ENCODE measurements at places on chromosomes 1 and 21. TPM values are rescaled to one million over a fixed set of nuclear protein-coding genes. Genes with fewer than 3 reads are reported as not detected.

GRCh38 chr1:235649368-235650163 lies at the start of gene GNG4:
Gene GNG4, minus strand, starts transcription at chr1:235649784. Its CDS starts 65,946 bp downstream, at chr1:235583838.
- peak; percentile 12 for DNase-seq

Gene C1orf105
- polyA plus RNA-seq = not detected

DNA sequence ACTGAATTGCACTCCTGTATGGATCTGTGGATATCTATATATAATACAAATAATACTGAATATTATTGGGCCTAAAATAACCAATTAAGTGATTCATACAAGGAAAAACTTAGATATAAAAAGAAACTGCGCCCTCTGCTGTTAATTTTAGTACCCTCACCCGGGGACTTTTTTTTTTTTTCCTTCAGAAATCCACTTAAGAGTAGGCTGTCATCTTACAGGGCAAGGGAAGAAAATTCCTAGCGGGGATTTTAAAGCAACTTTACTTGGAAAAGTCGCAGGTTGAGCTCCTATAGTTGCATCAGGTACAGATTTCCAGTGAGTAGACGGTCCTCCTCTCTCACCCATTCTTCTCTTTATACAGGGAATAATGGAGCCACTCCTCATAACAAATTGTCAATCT lies 1.3 kb downstream of the NTNG1 start:
- DNase-seq = peak; percentile 28

DNA sequence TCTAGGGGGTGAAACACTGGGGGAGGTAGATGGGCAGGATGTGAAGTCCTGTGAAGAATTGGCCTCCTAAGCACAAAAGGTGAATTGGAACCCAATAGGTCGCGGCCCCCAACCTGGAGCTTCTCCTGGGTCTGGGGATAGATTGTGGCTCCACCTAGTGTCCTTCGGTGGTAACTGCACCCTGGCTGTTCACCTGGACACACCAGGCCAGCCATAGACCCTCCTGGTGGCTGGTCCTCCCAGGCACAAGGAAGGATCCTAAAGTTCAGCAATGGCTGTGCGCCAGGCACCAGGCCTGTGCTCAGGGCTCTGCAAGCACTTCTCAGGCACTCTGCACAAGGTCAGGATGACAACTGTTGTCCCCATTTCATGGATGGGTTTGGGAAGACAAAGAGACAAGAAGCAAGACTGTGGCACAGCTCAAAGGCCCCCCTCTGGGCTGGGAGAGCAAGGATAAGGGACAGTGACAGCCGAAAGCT lies 13.5 kb downstream of the ESPN start:
- DNase-seq = no peak

Data from renal cortex interstitium (tissue), 15 donors.